Stomach (tissue), 19 donors: ENCODE measurements at places on chromosomes 6 and 20.

- DNase-seq = peak; percentile 79
Measured at GRCh38 chr6:53179961-53180651, 31.5 kb upstream of the GCM1 start.

DNA sequence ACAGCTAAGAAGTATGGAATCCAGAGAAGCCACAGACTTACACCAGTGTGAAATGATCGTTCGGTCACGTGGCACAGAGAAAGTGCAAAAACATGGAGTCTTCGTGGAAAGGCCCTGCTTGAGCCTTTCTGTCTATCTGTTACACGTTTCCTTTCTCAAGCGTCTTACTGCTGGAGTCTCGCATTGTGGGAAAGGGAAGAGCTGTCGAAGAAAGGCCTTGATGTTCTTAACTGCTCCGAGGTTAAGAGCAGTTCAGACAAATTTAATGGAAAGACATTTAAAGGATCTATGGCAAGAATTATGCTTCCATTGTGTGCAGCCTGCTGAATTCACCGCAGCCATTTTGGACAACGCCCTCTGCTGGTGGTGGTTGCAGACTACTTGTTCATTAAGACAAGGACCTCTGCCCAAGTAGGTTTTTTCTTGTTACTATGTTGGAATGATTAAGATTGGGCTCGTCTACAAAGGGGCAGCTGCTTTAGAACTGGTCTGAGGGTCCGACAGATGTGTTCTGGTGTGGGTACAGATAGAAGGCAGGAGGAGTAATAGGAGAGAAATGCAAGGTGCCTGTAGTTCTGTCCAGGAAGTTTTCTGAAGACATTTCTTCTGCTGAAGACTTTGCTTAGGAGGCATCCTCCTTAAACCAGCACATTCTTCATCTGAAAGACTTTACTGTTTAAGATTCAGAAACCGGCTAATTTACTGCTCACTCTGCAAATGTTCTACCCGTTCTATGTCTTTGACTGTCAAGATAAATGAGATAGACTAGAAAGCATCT is 24.7 kb upstream of the CCN6 start:
- peak; percentile 76 for DNase-seq

DNA sequence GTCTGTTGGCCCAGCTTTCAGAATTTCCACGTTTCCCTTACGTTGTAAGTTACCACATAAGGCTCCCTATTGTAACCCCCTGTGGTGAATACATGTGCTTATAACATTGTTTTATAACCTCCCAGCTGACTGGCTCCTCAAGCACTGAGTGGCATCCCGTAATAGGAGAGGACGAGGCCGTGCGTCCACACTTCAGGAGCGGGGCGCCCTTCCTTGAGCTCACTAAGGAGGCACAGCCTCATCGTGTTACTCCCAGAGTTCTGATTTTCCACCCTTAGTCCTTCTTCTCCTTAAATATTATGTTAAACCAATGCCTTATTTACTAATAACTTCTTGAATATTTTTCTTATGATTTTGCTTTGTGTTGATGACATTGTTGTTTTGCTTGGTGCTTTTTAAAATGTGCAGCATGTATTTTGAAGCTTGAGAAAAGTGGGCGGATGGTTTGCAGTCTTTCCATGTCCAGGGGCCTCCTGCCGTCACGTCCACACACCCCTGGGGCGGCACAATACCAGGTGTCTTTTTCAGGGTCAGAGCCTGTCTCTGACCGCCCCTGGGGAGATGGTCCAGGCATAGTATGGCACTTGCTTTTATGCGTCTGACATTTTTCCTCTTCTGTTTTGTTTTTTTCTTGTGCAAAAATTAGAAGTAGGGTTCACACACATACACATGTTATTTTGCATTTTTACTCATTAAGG is 181.8 kb downstream of the DLL1 start:
- DNase-seq = no peak

GRCh38 chr6:64732888-64733287 is 974.1 kb downstream of the EYS start:
- DNase-seq = no peak

GRCh38 chr6:170416959-170417606 is 110.5 kb downstream of the FAM120B start:
- DNase-seq = no peak

GRCh38 chr6:906920-907319 is 214.0 kb upstream of the EXOC2 start:
- DNase-seq = no peak

DNA sequence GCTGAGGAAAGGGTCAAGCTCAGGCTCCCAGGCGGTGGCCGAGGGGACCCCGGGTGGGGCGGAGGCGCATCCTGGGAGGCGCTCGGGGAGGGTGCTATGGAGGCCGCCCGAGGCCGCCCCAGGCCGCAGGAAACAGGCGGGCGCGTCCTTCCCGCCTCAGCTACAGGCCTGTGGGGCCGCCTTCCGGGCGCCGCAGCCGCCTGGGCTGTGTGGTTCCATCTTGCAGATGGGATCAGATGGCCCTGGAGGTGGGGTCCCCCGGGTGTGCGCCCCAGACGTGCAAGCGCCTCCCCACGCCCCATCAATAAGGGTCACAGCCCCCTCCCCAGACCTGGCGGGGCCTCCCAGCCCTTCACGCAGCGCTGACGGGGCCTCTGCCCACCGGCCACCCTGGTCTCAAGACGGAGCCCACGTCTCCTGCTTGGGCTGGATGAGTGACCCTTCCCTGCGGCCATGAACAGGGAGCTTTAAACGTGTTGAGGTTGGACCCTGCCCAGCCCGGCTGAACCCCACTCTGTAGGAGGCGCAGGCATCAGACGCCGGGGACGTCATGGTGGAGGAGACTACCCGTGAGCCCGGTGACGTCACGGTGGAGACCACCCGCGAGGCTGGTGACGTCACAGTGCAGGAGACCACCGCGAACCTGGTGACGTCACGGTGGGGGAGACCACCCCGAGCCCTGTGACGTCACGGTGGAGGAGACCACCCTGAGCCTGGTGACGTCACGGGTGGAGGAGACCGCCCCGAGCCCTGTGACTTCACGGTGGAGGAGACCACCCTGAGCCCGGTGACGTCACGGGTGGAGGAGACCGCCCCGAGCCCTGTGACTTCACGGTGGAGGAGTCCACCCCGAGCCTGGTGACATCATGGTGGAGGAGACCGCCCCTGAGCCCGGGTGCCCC is 267.0 kb downstream of the DLL1 start:
- peak; percentile 22 for DNase-seq

DNA sequence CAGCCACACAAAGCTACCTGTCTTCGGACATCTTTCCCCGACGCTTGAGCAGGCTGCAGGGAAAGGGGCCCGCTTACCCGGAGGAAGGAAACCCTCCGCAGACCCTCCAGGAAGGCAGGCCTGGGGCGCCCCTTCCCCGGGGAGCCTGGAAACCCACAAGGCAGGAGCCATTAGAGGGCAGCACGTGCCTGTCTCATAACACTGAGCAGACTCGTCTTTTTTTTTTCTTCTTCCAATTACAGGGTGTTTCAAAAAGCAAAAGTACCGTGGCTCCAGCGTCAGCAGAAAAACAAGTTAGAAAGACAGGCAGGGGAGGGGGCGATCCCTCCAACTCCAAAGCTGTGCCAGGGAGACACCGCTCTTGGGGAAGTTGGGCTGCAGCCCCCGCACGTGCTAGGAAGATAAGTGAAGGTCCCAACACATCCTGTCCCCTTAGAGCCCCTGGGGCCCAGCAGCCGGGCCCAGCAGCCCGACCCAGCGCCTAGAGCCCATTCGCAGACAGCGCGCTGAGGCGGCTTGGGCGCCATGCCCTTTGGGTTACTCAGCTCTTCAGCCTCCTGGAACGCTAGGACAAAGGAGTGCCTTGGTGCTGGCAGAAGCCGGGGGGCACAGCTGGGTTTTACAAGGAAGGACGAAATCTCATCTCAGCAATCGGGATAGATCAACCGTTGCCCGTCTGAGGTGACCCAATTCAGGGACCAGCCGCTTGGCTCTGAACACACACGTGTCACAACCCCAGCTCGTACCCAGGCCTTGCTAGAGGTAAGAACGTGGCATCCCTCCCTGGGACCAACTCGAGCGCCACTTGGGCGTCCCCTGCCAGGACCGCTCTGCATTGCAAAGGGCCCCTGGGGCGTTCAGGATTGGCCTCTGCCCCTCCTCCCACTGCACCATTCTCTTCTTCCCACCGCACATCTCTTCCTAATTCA is 136.3 kb downstream of the LY86 start:
- peak; percentile 93 for DNase-seq

- DNase-seq = no peak
Measured at GRCh38 chr6:105174512-105174911, 5.3 kb downstream of the POPDC3 start.

GRCh38 chr20:8901237-8902025 is 167.5 kb upstream of the PLCB4 start:
- DNase-seq = peak; percentile 35

DNA sequence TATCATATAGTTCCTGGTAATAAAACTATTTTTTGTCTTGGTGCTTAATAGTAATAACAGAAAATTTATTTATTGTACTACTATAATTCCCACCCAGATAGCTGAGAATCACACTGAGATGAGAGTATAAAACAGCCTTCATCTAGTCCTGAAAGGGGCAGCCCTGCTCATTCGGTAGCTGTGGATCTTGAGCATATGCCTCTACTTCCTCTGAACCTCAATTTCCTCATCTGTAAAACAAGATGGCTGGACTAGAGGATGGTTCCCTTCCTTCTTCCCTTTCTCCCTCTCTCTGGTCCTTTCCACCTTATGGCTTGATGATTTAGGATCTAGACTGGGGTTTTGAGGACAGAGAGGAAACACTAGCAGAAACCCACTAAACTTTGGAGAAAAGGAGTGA is 15.0 kb downstream of the FKBP5 start:
- DNase-seq = no peak
